Right forelimb (tissue), 1 donor: ENCODE measurements at places on chromosomes 3 and 15.

- DNase-seq, result no peak
Measured at GRCh38 chr15:51992953-51993352, 21.4 kb upstream of the LEO1 start.

GRCh38 chr3:5787861-5788488 is 600.5 kb downstream of the EDEM1 start:
- no peak for DNase-seq

DNA sequence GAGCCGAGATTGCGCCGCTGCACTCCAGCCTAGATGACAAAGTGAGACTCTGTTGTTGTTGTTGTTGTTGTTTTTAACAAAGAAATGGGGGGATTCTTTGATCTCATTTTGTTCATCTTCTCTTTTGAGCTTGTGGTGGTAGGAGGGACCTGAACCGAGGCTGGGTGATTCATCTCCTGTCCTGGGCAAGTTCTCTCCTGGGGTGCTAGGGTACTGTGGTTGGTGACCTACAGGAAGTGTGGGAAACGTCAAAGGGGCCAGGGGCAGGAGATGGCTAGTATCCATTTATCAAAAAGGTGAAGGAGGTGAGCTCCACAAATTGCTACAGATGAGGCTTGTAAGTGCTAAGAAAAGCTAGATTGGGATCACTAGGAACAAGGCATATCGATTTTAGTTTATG is 14.3 kb downstream of the PPCDC start:
- DNase-seq, result no peak

GRCh38 chr3:172153335-172153861 is 114.0 kb downstream of the FNDC3B start:
- peak; percentile 91 for DNase-seq

GRCh38 chr3:16406166-16406565 is 107.3 kb downstream of the RFTN1 start:
- DNase-seq, result no peak

DNA sequence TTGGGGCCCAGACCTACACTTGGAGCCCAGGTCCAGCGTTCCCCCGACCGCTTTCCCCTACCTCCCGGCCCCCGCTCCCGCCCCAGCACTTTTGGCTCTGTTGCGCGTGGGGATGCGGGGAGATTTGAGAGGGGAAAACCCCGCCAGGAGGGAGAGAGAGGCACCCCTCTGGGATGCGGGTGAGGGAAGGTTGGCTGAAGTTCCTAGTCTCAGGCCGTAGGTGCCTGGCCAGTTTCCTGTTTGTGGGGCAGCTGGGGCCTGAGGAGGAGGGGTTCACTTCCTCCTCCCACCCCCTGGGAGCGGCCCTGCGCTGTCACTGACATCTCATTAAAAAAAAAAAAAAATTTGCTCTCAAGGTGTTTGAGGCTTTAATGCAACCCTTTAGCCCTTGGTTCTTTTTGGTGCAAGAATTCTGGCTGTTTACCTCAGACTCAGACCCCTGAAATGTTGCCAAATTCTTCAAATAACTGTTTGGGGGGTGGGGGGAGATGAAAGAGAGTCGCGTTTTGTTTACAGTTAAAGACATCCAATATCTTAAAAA is 2.6 kb downstream of the FAM43A start:
- DNase-seq, result peak; percentile 60

DNA sequence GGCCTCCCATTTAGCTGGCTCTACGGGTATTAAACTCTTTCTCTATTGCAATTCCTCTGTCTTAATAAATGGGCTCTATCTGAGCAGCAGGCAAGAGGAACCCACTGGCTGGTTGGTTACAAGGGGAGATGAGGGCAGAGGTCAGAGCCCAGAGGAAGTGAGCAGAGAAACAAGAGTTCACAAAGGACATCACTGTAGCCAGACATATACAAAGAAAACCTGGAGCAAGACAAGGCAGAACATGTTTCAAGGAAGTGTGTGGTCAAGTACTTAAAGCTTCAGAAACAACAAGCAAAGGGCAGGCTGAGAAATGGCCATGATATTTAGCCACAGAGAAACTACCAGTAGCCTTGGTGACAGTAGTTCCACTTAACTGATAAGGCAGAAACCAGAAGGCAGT is 24.3 kb downstream of the SUSD5 start:
- DNase-seq, result no peak

- DNase-seq, result no peak
Measured at GRCh38 chr3:185558395-185558794, 6.0 kb upstream of the LIPH start.

DNA sequence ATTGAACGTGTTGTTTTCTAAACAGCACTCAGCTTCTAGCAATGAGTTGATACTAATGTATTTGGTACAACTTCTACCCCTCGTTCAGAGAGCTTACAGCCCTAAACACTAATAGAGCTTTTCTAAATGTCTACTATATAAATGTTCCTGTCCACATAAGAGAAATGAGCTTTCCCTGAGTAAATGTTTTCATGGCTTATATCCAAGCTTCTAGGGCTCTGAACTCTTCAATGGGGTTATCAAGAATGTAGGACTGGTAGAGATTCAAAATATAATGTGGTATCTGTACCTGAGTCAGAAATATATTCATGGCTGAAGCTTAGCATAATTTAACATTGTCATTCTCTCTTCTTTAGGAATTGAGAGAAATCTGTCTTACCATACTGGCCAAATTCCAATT is 73.4 kb downstream of the SERPINI1 start:
- no peak for DNase-seq

DNA sequence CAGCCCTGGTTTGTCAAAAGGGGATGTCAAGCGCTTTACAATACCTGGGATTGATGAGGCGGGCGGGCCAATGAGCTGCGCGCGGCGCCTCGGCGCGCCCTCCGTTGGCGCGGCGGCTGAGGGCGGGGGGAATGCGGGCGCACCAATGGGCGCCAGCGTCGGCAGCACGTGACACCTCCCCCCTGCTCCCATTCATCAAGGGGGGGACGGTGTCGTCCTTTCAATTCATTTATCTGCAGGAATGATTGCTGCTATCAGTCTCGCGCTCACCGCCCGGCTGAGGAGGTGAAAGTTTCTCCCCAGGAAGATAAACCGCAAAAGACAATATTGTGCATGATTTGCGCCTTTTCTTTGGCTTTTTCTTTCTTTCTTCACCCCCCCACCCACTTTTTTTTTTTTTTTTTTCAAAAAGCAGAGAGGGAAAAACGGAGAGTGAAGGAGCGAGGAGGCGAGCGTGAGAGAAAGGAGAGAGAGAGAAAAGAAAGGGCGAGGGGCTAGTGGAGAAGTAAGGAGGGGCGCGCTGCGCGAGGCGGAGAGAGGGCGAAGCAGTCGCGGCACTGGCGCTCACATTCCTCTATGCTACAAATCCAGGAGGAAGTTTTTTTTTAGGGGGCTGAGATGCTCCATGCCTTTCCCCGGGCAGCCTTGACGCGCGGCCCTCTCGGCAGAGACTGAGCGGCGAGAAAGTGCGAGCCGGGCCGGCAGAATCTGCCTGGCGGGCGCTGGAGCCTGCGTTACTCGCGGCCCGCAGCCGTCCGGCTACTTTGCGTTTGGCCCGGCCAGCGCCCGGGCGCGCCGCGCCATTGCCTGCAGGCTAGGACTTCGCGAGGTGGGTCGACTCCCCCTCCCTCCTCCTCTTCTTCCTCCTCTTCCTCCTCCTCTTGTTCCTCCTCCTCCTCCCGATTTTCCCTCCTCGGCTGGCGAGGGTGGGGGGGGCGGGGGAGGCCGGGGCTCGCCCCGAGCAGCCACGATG is at the start of gene ZIC1:
Gene ZIC1 (plus strand): TSS at position 223 of the 973 bp plus-strand sequence. CDS start 748 bp downstream, at position 971.
- DNase-seq, result peak; percentile 75

GRCh38 chr3:99690761-99691369 is 52.5 kb downstream of the COL8A1 start:
- no peak for DNase-seq

GRCh38 chr3:186526256-186526606 is 17.9 kb downstream of the CRYGS start:
- DNase-seq, result no peak
